Stimulated activated CD8-positive, alpha-beta memory T cell treated with anti-CD3 and anti-CD28 coated beads, Interleukin-7, amount 100 ng/mL, for 1 hour (primary cell): ENCODE measurements at places on chromosomes 16 and 17.
A peak's percentile ranks its signal among the peaks of the same experiment; 100 is the strongest.

GRCh38 chr17:78925662-78926555, 722 bp upstream of the TIMP2 start:
- no peak for DNase-seq

GRCh38 chr17:33291248-33292200, 1.6 kb downstream of the ASIC2 start:
- DNase-seq: no peak

GRCh38 chr17:3916825-3917224, 560 bp upstream of the P2RX1 start:
- no peak for DNase-seq

DNA sequence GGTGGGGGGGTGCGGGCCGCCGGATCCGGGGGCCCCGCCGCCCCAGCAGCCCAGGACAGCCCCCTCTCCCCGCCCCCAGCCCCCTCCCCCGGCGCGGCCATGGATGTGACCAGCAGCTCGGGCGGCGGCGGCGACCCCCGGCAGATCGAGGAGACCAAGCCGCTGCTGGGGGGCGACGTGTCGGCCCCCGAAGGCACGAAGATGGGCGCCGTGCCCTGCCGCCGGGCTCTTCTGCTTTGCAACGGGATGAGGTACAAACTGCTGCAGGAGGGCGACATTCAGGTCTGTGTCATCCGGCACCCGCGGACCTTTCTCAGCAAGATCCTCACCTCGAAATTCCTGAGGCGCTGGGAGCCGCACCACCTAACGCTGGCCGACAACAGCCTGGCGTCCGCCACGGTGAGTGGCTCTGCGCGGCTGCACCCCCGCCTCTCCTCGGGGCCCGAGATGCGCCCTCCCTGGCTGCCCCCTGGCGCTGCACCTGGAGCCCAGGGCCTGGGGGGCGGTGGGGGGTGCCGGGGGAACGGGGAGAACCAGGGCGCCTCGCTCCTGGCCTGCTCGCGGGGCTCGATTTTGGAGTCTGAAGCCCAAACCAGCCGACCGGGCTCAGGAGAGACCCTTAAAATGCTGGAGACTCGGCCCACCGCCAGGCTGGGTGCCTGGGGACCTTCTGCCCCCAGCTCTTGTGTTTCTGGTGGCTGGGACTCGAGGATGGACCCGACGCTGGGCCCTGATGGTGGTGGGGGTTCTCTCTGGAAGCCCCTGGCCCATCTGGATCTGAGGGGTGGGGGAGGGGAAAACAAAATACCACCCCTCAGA, 744 bp downstream of the CMIP start:
- DNase-seq: no peak

- no peak for DNase-seq
Observed at GRCh38 chr16:60553090-60553757, 1483.0 kb downstream of the CDH8 start.

GRCh38 chr16:1771188-1771863, at the start of gene NME3:
Gene NME3, minus strand, starts transcription at chr16:1771543. Its CDS starts 9 bp downstream, at chr16:1771534.
- peak; percentile 53 for DNase-seq

- DNase-seq: no peak
Observed at GRCh38 chr17:48605409-48605919, 678 bp upstream of the HOXB6 start.

DNA sequence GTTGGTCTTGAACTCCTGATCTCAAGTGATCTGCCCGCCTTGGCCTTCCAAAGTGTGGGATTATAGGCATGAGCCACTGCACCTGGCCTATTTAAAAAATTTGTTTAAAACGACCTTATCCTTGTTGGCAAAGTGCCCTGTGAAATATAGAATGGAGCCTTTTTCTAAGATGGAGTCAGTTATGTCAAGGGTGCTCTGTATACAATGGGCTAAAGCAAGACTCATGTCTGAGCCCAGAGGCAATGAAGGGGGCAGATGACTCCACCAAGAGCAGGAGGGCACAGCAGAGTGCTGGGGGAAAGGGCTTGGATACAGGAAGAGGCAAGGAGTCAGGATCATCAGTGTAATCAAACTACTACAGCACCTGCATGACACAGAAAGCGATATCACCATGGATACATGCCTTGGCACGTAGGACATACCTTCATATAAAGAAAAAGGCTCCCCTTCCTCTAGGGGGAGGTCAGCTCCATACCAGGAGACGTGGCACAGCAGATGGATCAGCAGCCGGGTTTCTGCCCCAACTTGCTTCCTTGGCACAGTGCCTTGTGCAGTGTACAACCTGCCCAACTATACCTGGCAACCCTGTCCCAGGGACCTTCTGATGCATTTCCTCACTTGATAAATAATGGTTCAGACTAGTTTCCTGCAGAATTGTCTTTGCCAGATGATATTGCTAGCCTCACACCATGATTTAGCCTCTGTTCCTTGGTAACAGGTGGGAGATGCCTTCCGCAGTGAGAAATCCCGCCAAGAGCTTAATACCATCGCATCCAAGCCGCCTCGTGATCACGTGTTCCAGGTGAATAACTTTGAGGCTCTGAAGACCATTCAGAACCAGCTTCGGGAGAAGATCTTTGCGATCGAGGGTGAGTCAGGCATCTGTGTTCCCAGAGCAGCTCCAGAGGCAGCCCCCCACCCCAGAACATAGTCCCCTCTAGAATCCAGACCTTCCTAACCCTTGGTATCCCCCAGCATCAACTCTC, 15.3 kb downstream of the ITGAM start:
- DNase-seq: no peak
